ENCODE measurements at places on chromosomes 6 and 20. TPM values are rescaled to one million over a fixed set of nuclear protein-coding genes. Genes with fewer than 3 reads are reported as not detected.
A peak's percentile ranks its signal among the peaks of the same experiment; 100 is the strongest.

Gene XKR7
- total RNA-seq = not detected

Gene MAPK13
- 95.6 TPM for total RNA-seq

GRCh38 chr20:64153861-64154589 lies 10.2 kb upstream of the MYT1 start:
- no peak for DNase-seq

Gene TCP11
- not detected for total RNA-seq

DNA sequence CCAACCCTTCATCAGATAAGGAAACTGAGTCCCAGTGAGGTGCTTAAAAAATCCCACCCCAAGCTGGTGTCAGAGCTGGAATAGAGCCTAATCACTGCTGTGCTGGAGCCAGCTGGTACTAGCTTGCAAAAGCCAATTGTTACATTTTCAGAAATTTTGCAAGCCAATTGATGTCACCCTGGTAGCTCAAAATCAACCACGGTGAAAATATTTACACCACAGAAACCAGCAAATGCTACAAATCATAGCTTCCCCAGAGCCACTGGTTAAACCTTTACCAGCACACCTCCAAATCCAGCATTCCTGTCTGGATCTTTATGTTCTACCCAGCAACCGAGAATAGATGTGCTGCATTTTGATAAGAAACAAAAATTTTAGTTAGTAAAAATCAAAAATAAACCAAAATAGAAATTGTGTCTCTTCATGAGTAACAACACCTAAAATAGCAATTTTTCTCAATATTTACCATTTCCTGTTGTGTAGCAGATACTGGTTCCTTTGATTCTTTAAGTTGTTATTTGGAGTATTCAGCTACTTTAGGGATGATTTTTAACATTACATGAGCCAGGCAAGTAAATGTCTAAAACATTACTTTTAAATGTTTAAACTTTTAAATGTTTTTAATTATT lies 7.2 kb upstream of the LCA5 start:
- DNase-seq = no peak

Gene DEFB112
- not detected for total RNA-seq

DNA sequence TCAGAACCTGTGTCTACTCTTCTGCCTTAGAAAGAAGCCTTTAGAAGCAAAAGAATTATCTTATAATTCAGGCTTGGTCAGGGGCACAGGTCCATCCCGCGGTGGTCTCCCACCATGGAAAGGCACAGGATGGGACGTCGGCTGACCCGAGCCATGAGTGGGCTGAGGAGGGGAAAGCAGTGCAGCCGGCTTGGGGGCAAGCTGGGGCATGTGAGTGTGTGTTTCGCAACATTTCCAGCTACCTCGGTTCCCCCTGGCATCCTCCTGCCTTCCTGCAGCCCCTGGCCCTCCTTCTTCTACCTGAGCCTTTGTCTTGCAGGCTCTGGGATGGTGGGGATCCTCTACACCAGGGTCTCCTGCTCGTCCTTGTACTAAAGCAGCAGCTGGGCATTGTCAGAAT lies 29.1 kb upstream of the FOXC1 start:
- no peak for DNase-seq

Gene RFX6
- total RNA-seq = not detected

GRCh38 chr20:17679941-17680835 lies 1.9 kb downstream of the RRBP1 start:
- DNase-seq = peak; percentile 69

DNA sequence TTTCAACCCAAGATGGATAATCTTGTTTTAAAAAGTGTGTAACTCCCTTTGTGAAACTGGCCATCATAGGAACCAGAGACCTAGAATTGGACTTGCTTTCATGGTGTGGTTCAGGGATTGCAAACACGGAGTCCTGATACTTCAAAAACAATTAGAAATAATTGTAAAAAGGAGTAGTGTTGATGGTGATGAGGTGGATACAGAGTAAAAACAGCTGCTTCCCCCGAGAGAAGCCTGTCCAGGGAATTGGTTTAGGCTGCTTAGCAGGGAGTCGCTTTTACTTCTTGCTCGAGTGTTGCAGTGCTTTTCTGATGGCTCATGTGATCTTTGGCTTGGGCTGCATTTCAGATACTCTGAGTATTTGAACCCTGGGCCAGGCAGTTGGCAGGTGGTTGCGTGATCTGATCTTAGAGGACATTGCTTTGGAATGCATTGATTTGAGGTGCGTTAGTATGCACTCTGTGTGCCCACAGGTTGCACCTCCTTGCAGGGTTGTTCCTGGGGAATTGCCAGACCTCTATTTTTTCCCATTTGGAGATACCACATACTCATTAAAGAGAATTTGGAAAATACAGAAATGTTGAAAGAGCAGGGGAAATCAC lies 19.5 kb downstream of the KIF3B start:
- DNase-seq = no peak

DNA sequence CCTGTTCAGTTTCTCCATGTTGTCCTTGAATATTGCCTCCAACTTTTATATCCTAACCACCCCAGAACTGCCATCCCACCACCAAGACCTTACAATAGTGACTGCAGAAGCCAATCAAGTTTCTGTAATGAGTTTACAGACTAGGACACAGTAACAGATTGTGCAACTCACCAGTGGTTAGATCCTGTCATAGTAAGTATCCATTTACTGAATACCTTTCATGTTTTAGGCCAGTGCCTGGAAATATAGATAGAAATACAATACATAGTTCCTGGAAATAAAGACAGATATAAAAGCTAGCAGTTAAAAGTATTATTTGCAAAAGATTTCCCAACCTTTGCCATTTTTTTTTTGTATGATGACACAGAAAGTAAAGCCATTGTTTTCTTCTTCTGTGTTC lies 471.8 kb upstream of the BTBD3 start:
- DNase-seq = no peak

DNA sequence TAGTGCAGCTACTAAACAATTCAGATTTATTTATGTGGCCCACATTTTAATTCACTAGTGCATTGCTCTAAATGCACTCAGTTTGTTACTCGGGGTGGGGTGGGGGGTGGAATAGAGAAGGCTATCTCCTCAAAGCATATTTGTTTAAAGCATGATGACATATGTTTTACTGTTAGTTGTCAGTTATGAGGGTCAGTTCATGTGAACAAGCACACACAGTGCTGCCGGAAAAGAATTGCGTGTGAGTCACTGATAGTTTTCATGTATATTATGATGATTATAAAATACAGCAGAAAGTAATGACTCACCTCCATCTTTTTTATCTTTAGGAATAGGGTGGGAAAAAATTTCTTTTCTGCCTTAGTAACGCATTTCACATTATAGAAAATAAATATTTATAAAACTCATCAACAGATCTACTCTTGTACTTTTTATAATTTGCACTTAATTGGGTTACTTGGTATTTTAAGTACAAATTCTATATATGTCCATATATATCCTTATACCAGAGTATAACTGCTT lies 42.2 kb upstream of the STXBP5 start:
- peak; percentile 95 for DNase-seq

Gene PMEPA1
- 51.1 TPM for total RNA-seq

- DNase-seq = no peak
Measured at GRCh38 chr20:39412091-39412490, 449.9 kb downstream of the DHX35 start.

Gene FAM184A
- 0.26 TPM for total RNA-seq

DNA sequence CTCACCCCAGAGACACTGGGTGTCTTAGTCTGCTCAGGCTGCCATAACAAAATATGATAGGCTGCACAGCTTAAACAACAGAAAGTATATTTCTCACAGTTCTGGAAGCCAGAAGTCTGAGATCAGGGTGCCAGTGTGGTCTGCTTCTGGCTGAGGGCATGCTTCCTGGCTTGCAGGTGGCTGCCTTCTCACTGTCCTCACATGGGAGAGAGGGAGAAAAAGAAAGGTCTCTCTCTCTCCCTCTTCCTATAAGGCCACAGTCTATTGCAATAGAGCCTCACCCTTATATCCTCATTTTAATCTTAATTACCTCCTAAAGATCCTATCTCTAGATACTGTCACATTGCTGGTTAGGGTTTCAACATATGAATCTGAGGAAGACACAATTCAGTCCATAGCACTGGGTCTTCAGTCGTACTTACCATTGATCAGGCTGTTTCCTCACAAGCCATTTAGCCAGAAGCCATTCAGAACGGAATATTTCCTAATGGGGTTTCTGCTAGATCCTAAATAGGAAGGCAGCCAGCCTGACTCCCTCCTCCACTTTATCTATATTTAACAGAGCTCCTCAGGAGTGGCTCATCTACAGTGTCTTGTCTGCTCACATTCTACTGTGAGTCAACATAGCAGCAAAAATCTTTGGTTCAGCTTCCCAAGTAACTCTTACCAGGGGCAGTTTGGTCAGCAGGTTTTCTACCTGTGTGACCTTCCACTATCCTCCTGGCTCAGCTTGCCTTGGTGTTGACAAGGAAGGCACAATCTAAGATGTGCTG lies 42.2 kb downstream of the CD164 start:
- DNase-seq = no peak

Gene BPIFA2
- total RNA-seq = not detected

DNA sequence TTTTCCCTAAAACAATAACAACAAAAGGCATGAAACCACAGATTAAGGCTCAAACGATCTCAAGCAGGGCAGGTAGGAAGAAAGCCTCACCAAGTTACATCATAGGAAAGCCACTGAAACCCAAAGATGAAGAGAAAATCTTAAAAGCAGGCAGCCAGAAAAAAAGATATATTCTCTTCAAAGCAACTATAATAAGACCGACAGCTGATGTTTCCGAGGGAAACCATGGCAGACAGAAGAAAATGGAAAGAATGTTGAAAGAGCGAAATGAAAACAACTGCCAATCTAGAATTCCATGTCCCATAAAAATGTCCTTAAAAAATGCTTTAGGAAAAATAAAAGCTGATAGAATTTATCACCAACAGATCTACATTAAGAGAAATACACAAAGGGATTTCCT lies 161.5 kb upstream of the THBS2 start:
- DNase-seq = no peak

Gene MRAP2
- total RNA-seq = 0.26 TPM

DNA sequence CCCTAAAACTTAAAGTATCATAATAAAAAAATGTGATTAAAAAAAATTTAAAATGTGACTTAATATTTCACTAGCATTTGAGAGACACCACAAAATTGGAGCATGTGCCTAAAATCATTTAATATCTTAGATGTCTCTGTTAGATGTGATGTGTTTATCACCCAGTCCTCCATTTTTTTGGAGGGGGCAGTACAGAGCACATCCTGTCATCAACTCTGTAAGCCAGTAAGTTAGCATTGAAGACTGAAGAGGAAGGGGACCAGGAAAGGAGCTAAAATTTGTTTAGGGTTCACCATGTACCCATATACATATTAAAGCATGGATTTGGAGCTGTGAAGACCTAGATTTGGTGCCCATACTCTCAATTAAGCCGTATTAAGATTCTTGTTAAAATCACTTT lies 30.7 kb upstream of the ADIG start:
- DNase-seq = no peak

DNA sequence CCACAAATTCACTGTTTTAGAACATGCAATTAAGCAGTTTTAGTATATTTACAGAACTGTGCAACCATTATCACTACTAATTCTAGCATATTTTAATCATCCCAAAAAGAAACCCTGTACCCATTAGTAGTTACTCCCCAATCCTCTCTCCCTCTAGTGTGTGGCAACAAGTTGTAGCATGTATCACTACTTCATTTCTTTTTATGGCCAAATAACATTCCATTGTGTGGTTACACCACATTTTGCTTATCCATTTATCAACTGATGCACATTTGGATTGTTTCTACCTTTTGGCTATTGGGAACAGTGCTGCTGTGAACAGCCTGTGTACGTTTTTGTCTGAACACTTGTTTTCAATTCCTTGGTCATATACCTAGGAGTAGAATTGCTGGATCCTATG lies 31.5 kb upstream of the FKBP1A start:
- peak; percentile 59 for DNase-seq

- DNase-seq = no peak
Measured at GRCh38 chr20:39600156-39600555, 638.0 kb downstream of the DHX35 start.
